ENCODE measurements at places on chromosomes 4 and X.
A peak's percentile ranks its signal among the peaks of the same experiment; 100 is the strongest.

DNA sequence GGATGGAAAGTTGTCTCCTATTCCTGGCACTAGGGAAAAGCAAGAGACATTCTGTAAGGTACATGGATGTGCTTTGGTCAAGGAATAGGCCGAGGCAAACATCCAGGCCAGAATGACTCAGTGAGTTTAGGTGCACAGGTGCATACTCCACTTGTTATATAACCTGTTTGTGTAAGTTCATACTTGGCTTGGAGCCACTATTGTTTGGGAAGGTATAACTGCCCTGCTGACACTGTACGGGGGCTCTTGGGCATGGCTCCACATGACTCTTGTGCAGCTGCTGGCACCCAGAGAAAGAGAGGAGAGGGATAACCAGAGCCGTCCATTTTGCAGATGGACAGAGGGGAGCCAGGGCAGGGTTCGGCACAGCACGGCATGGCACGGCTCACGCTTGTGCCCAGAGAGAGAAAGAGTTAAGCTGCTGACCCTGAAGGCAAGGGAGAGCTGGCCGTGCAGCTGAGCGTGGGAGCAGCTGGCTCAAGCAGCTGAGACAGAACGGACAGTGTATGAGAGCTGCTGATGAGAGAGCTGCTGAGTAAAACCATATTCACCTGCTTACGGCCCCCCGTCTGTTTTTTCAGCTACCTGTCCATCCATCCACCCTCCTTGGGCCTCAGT is 98.0 kb downstream of the SLC2A9 start:
- no peak for DNase-seq

GRCh38 chr4:159216834-159217233 is 114.0 kb downstream of the RAPGEF2 start:
- DNase-seq = no peak

DNA sequence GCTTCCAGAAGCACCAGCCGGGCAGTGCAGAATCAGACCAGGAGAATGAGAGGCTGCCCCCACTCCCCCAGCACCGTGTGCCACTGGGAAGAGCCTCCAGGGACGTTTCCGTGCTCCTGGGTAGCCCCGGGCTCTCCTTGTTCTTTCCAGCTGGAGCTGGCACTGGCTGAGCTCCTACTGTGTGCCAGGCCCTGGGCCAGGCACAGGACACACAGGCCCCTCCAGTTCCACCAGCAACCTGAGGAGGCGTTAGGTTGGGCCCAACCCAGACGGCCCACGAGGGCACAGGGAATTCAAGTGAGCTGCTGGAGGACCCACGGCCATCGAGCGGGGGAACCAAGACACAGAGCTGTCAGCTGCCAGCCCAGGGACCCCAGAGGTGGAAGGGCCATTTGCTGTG is 15.9 kb upstream of the ADRA2C start:
- no peak for DNase-seq

- no peak for DNase-seq
These were observed 2.3 kb upstream of the MID1IP1 start for GRCh38 chrX:38798956-38799355.

DNA sequence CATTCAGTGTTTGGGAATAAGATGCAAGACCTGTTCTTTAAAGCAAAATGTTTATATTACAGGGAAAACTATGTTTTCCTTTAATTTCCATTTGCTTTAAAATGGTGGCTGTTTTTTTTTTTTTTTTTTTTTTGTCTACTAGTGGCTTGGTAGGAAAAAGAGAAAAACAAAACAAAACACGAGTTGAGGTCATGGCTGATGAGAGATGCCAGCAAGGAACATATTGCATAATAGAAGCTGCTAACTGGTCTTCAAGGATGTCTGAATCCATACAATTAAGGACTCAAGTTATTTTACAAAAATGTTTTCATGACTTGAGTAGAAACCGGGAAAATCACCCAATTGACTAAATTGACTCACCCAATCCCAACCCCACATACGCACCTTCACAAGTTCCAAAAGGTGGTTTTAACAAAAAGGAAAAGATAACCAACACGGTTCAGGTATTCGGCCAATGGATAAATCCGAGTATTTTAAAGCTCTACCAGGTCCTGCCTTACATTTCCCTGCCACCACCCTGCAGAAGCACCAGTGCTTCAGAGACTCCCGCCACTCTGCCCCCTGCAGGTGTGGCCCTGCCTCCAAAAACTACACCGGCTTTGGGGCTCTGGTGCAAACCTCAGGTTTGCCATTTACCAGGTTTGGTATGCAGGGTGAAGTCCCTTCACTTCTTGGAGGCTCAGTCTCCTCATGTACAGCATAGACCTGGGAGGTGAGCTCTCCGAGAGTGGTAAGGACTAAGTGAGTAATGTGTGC is 27.1 kb downstream of the PIR start:
- DNase-seq = no peak

DNA sequence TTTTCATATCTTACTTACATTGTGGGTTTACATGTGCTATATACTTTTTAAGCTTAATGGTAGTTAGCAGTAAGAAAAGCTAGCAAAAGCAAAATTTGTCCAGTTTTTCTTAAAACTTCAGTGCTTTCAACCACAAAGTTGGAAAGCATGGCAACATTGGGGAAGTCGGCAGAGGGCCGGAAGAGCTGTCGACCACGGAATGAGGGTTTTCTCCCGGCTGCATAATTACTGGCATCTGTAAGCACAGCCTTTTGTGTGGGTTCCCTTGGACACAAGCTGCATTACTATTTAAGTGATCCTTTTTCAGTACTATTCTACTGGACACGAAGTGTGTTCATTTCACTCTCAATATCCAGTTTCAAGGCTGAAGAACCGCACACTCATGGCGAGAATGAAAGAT is 560.4 kb downstream of the ANKRD50 start:
- DNase-seq = no peak

- DNase-seq = no peak
These were observed 19.7 kb upstream of the PNPLA4 start for GRCh38 chrX:7946960-7947359.

GRCh38 chrX:150966235-150966634 is 16.9 kb upstream of the HMGB3 start:
- DNase-seq = no peak

DNA sequence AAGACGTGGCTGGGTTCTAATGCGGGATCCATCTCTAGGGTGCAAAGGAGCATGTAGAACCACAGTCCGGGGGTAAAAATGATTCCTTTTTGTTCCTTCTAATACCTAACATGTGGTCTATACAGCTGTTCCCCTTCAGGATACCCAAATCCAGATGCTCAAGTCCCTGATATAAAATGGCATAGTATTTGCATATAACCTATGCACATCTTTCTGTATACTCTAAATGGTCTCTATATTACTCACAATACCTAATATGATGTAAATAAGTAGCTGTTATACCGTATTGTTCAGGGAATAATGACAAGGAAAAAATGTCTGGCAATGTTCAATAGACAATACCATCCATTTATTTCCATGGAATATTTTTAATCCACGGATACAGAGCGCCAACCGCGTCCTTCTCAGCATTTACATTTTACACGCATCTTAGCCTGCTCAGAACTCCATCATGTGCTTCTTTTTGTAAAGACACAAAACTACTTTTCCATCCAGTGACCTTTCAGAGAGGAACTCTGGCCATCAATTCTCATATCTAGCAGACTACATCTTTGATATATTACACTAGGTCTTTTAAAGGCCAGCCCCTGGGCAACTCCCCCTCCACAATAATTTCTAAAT is 31.9 kb downstream of the ACSL1 start:
- DNase-seq = no peak

DNA sequence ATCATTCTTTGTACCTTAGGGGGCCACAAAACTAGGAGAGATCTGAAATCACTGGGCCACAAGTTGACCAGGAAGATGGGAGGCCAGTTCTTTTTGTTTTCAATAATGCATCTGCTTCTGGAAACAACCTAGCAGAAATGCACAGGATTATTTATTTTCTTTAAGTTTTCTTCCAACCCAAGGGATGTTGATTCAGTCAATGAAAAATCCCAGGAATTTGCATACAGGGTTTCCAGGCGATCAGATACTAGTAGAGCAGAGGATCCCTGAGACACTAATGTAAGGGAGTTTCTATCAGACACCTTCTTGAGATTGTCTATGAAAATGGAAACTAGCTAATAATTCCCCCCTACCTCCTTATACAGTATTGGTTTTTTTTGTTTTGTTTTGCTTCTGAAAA is 7.4 kb downstream of the ATOH1 start:
- no peak for DNase-seq

GRCh38 chrX:150648296-150648940 is 44.8 kb upstream of the MTMR1 start:
- no peak for DNase-seq

- DNase-seq = peak; percentile 12
These were observed 3.7 kb upstream of the NR3C2 start for GRCh38 chr4:148445860-148446330.

DNA sequence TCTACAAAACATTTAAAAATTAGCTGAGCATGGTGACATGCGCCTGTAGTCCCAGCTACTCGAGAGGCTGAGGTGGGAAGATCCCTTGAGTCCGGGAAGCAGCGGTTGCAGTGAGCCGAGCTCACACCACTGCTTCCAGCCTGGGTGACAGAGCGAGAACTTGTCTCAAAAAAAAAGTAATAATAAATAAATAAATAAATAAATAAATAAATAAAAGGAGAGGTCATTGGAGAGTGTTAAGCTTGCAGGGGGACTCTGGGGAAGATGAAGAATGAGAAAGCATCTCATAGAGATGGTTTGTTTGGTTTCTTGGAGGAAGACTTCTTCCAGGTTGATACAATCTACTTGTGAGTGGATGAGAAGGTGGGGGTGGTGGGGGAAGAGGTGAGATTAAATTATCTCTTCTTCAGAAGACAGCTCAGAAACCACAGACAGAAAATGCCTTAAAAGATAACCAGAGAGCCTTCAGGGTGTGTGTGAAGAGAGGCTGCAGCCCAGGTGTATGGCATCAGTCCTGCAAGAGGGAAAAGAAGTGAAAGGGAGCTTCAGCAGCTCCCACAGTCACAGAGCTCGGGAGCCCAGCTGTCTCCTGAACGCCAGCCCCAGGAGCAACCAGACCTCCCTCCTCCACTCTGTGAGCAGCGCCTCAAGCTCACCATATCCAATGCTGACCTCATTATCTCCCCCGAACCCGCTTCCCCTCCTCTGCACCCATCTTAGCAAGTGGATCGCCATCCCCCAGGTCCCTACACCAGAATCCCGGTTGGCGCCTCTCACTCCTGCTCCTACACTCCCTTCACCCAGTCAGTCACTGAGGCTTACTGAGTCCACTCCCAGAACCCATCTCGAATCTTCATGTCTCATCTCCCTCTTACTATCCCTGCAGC is 48.2 kb downstream of the RBM47 start:
- DNase-seq = no peak

- DNase-seq = peak; percentile 5
These were observed 513.8 kb upstream of the FAM241A start for GRCh38 chr4:111631215-111631999.

DNA sequence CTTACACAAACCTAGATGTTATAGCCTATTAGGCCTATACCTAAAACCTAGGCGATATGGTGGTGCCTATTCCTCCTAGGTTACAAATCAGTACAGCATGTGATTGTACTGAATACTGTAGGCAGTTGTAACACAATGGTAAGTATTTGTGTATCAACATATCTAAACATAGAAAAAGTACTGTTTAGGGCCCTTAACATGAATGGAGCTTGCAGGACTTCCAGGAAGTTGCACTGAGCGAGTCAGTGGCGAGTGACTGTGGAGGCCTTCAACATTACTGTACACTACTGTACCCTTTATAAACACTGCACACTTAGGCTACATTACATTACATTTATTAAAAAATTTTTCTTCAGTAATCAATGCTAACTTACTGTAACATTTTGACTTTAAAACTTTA is 37.8 kb downstream of the WWC2 start:
- no peak for DNase-seq

GRCh38 chr4:121881158-121881557 is 10.9 kb upstream of the BBS7 start:
- DNase-seq = no peak

- DNase-seq = no peak
These were observed 226.3 kb downstream of the RCHY1 start for GRCh38 chr4:75287738-75288517.

DNA sequence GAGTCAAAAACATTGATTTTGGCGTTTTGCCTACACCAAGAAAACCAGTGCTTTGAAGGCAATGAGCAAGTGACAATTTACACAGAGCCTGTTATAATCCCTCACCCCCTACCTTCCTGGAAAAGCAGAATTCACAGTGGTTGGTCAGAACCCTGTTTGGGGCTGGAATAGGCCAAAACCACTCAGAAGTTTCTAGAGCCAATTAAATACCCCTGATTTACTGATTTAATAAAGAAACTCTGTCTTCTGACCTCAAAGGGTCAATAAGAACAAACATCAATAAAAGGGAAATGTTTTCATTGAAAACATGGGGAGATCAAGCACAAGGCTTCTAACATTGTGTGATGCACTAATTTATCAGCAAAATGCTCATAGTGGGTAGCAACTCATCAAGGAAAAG is 116.3 kb downstream of the UNC5C start:
- no peak for DNase-seq

DNA sequence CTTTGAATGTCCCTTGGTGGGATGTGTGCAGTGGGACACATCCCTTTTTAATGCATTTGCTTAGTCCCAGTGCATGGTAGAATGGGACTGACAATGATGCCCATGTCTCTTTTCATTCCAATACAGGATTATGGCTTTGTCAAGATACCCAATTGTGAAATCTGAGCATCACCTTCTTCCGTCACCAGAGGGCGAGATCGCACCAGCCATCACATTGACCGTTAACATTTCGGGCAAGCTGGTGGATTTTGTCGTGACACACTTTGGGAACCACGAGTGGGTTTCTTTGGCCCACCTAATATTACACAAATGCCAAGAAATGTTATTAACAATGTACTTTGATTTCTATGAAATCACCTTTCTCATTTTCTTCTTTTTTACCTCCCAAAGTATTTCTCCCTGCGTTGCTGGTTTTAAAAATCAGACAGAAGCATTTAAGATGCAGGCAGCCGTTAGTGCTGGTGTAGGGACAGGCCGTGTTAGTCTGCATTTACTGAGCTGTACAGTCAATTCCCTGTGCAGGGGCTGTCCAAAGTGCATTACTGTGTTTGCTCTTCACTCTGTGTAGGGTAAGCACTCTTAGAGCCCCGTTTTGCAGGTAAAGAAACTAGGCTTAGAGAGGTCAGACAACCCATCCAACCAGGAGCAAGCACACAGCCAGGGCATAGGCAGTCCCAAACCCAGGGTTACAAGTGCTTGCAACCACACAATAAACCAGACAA is 46.5 kb downstream of the CWH43 start:
- DNase-seq = peak; percentile 38

DNA sequence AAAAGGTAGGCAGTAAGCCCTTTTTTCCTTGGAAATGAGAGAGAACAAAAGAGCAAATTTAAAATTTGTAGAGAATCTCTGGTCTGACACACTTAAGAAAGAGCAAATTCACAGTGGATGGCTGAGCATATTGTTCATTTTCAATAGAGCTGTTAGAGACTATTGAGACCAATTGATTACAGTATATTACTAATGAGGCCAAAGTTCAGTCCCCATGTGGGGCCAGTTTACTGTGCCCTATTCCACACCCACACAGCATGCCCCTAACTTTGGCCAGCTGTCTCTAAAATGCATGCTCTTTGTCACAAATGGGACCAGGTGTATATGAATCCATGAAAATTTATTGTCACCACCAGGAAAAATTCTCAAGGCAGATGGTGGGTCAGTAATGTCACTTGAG is 470.5 kb downstream of the PCDH7 start:
- no peak for DNase-seq

All from activated CD4-positive, alpha-beta T cell treated with anti-CD3 and anti-CD28 coated beads, Interleukin-2, Interleukin-6, amounts not matched to agents 100 ng/mL and 50 ng/mL, durations not matched to agents 16 hours and 8 hours (primary cell).